ENCODE measurements at places on chromosomes 6 and 20.

DNA sequence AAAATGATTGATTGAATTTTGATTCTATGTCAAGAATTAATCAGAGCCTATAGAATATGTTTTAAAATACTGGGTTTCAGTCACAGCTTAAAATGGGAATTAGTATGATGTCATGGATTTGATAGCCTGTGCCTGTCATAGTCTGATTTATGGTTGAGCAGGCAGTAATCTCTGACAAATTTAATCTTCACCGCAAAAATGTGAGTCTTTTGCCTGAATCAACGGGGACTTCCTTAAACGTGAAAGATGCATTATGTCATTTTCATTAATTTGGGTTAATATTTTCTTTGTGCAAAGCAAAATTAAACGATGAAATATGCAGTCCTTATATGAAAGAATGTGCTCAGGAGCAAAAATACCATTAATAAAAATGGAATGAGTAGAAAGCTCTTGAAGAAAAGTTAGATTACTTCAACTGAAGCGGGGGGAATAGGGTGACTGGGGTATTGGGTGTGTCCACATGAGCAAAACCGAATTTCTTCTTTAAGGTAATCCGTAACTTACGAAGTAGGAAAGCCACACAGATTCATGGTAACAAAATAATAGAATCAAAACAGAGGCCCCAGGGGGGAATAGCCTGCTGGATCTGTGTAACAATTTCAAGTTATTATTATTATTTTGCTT is 339.6 kb upstream of the NOX3 start:
- DNase-seq, result no peak

DNA sequence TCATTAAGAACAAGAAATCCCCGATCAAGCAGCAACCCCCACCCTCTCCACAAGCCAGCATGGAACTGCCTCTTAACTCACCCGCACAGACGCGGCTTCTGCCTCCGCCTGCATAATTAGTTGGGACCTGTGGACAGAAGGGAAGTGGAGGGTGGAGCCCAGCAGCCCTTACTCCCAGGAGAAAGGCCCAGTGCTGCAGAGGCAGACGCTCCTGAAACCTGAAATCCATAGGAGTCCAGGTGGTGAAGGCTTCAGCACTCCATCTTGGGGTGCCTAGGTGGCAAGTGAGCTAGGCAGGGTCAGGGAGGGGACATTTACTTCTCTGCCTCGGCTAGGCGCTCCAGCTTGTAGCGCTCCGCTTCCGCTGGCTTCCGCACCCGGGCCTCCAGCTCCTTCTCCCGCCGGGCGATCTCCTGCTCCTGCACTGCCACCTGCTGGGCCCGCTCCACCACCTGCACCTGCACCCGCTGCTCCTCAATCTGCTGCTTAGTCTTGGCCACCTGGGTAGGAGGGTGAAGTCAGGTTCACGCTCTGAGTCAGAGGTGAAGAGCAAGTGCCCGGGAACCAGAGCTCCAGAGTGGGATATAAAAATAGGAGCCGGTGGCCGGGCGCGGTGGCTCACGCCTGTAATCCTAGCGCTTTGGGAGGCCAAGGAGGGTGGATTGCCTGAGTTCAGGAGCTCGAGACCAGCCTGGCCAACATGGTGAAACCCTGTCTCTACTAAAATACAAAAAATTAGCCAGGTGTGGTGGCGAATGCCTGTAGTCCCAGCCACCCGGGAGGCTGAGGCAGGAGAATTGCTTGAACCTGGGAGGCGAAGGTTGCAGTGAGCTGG is 10.7 kb downstream of the TUBB start:
- peak; percentile 91 for DNase-seq

DNA sequence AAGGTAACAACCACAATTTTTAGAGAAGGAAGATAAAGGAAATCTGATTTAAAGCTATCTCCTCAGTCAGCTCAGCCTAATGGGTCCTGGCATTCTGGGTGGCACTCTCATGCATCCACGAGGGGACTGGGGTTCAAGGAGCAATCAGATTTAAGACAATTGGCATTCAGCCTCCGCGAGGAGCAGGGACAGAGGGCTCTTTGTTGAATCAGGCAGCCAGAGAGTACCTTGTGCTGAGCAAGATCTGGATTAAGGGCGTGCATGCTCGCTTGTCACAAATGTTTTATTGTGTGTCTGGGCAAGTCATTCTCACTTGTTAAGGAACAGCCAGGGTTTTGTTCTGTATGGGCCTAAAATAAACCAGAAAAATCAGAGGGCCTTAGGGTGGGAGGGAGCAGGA is 475.3 kb upstream of the NRSN1 start:
- no peak for DNase-seq

GRCh38 chr20:32285082-32285620 is 7.7 kb downstream of the KIF3B start:
- no peak for DNase-seq

GRCh38 chr6:15020119-15020770 is 225.6 kb upstream of the JARID2 start:
- no peak for DNase-seq

- no peak for DNase-seq
Measured at GRCh38 chr6:12014027-12014872, 2.1 kb downstream of the HIVEP1 start.

DNA sequence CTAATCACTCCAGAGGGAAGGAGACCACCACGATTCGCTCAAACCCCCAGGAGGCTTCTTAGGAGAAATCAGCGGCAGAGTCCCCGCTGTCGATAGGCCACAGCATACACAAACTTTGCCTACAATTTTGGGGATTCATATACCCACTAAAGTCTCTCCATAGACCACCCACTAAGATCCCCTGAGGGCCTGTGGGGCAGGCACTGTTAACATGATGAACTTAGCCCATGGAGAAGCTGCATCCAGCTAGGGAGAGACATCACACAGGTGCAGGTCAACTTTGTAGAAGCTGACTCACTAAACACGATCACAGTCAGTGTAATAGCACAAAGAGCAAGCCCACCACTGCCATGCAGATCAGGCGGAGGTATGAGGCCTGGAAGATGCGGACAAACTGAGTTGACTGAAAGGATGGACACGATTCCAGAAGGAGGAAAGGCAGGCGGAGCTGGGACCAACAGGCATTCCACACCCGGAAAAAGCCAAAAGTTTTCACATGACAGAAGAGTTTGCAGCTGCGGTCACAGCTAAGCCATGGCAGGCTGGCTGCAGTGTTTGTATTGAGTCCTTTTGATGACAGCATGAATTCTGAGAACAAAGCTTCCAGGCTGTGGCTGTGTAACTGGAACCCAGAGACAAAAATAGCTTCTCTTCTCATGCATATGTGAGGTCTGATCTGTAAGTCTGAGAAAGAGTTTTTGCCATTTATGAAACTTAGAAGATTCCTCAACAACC is 75.7 kb upstream of the QKI start:
- no peak for DNase-seq

DNA sequence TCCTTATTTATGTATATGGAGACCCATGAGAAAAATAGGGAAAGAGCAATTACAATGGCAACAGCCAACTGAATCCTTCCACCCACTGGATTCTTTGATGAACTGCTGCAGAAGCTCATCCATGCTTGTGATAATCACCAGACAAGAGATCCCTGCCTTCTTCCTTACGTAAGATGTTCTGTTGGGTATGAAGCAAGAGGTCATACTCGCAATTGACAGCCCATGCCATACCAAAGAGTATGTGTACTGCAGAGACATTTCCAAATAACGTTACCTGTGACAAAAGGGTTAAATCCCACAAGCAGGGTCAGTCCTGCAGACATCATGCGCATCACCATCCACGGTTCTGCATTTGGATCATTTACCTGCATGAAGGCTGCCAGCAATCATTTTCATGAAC is 27.8 kb downstream of the ELOVL5 start:
- DNase-seq, result no peak

DNA sequence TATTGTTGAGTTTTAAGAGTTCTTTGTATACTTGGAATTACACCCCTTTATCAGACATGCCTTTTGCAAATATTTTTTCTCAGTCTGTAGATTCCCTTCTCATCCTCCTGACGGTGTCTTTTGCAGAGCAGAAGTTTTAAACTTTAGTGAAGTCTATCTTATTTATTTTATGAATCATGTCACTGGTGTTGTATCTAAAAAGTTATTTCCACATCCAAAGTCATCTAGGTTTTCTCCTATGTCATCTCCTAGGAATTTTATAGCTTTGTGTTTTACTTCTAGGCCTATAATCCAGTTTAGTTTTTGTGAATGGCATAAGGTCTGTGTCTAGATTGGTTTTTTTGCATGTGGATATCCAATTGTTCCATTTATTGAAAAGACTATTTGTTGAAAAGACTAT is 271.3 kb downstream of the KIF16B start:
- no peak for DNase-seq

DNA sequence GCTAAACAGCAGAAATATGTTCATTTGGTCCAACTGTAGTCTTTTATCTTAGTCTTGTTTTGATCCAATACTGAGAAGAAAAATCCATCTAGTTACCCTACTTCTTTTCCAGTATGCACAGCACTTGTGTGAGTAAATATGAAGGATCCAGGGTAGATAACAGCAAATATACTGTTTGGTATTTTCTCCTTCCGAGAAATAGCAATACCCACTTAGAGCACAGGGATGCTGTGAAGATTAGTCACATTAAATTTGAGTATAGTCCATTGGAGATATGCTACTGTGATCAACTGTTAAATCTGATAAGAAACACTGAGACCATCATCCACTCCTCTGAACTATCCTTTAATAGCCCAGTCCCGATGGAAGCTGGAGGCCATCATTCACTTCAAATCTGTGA is 145.2 kb downstream of the PDE7B start:
- no peak for DNase-seq

DNA sequence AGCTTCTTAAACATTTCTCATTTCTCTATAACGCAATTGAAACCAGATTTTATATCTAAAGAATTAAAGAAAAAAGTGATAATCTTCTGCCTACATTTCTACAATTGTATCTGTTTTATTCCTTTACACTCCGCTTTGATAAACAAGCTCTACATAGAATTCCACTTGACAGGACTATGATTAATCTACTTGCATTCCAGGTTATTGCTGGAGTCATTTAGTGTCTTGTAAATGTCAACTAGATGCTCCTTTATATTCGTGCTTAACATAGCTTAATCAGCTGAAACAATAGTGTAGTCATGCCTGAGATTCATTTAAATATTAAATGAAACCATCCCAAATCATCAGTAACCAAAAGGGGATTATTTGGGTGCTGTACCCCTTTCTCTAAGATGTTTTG is 284.0 kb downstream of the TRDN start:
- no peak for DNase-seq

GRCh38 chr6:100538086-100538485 is 73.4 kb upstream of the SIM1 start:
- no peak for DNase-seq

DNA sequence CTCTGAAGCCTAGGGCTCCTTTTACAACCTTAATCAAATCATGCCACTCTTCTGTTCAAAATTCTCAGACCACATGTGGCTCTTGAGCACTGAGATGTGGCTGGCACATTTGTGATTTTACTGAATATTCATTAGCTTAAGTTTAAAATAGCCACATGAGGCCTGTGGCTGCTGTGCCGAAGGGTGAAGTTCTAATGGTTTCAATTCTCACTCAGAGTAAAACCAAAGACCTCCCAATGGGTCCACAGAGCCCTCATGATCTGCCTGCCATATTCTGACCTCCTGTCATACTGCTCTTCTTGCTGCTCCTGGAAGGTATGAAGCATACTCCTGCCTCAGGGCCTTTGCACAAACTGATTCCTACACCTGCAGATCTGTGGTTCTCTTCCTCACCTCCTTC is 7.8 kb upstream of the CST3 start:
- no peak for DNase-seq

DNA sequence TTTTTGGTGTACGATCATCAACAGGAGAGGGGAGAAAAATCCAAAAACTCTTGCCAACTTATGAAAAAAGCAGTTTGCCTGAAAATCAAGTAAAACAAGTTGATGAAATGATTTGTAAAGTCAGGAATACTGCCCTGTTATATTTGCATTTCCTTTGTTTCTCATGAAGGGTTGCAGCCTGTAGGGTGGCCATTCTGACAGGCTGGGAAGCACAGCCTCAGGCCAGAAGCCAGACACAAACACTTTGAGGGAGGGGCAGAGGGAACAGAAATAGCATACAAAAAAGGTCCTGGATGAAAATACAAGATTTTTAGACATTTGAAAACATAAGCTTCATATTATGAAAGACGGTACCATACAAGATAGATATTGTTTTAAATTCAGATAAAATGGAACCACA is 109.8 kb downstream of the DTNBP1 start:
- DNase-seq, result no peak

DNA sequence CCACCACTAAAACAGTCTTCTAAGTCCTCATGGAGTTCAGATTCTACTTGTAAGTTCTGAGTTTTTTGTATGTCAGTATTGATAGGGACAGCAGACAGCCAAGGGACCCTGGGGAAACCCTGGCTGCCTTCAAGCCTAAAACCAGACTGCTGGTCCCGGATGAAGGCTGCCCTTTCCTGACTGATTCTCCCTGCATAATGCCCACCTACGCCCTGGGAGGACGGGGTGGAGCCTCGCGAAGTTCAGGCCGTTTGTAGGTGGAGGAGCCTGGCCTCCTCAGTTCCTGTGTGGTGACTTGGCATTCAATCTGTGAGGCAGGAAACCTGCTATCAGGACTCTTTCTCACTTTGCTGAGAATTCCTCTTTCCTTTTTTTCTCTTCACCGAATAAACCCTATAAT is 120.3 kb upstream of the LGSN start:
- no peak for DNase-seq

DNA sequence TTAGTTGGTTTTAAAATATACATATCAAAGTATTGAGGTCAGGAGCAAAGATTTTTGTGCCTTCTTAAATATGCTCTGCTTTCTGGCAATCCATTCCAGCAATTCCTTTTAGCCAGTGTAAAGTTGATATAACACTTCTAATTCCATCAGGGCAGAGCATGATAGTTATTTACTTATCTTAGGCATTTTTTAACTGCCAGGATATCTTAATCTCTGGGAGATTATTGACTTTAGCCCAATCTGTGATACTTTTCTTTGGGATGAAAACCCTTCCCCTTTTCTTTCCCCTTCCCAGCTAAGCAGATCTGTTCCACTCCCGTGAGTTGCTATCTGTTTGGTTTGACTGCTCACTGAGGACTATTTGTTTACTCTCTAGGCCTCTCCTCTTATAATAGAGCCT is 168.7 kb upstream of the RSPO3 start:
- DNase-seq, result no peak

DNA sequence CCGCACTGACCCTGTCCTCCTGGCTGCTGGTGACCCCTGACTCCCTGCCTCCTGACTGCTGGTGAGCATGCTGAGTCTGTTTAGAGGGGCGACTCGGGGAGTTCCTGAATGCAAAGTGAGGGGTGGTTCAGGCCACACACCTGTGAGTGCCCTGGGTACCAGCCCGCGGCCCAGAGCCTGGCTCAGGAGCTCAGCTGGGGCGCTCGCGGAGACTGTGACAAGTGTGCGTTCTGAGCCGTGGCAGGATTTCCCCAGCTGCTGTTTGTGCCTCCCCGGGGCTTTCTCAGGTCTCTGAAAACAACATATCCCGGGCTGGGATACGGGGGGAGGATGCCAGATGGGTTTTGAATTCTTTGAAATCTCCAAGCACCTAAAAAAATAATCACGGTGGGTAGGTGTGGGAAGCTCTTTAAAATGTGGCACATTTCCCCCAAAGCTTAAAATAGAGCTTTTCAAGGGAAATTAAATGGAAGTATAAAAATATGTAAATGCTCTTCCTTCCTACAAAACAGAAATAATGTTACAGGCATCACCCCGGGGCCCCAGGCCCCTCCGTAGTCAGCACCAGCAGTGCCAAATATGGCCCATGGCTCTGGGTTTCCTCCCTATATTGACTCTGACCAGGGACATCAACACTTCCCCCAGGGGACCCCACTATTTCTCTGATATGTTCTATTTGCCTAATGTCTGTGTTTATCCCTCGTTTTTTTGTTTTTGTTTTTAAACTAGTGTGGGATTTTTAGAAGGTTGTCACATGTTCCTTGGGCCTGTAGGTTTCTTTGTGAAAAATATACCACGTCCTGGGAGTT is 49.9 kb upstream of the TAGAP start:
- peak; percentile 57 for DNase-seq

Data from stimulated activated CD4-positive, alpha-beta T cell treated with anti-CD3 and anti-CD28 coated beads, Interleukin-1b, Interleukin-23, amount 100 ng/mL, for 48 hours (primary cell).